ENCODE measurements at places on chromosomes 12 and 14.

DNA sequence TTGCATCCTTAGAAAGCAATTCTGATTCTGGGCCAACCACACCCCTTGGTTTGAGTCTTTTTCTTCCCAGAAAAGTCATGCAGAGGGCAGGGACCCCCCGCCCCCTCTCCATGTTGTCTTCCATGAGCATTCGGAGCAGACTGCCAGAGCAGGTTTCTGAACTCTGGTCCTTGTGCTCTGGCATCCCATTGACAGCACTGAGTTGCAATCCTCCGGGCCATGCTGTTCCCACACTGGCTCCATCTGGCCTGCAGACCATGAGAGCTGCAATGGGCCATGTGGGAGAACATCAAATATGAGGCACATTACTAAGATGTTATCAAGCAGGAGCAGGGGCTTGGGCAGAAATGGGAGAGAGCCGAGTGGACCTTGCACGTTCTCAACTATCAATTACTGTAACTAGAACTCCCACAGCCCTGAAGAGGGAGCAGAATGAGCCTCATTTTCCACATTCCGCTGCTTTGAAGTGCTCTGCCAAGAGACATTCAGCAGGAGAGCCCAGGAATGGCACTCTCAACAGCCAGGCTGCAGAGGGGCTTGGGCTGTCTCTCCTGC lies 157.4 kb downstream of the STXBP6 start:
- no peak for DNase-seq

- DNase-seq, result no peak
Observed at GRCh38 chr12:33672836-33673577, 233.4 kb upstream of the SYT10 start.

DNA sequence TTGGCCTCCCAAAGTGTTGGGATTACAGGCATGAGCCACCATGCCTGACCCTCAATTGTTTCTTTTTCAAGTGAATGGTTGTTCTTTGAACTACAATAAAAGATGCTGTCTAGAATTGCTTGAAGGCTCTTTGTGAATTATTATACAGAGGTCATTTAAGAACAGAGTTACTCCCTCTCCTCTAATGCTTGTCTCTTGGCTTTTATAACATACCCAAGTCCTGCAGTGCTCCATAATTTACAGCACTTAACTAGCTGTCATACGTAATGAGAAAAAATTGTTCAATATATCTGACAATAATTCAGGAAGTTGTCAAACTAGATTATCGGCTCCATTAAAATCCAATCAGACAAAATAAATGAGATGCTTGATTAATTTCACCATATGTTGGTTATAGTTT lies 823.0 kb upstream of the ATXN7L3B start:
- no peak for DNase-seq

- peak; percentile 96 for DNase-seq
Observed at GRCh38 chr14:67943947-67944346, 124.4 kb downstream of the RAD51B start.

DNA sequence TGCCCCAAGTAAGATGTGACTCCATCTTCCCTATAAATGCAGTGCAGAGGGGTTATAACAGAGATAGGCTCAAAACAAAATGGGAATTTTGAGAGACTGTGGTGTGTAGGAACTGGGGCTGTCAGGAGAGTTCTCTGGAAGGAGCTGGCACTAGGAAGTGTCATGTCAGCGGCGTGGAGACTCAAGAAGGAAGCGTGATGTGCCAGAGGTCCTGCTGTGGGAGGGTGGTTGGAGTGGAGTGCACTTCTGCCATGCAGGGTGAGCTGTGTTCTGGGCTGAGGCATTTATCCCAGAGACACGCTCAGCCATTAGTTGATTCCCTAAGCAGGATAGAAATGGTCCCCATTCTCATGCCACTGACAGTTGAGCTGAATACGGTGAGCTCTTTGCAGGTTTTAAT lies 19.0 kb downstream of the GLT1D1 start:
- no peak for DNase-seq

- no peak for DNase-seq
Observed at GRCh38 chr14:99852578-99852977, 59.4 kb downstream of the EML1 start.

DNA sequence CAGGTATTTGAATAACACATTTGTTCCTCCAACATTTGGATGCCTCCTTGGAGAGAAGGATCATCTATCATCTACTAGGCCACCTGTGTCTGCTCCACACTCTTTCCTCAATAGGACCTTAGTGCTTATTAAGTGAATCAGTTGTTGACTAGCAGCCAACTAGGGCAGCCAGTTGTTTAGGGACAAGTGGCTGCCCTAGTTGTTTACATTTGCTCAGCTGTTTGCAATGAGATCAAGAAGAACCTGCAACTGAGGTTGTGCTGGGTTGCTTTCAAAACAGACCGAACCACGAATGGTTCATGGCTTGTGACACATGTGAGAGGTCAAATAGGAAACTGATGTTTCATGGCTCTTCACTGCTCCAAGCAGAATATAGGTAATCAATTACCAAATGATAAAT lies 53.8 kb downstream of the TMCC3 start:
- DNase-seq, result no peak

DNA sequence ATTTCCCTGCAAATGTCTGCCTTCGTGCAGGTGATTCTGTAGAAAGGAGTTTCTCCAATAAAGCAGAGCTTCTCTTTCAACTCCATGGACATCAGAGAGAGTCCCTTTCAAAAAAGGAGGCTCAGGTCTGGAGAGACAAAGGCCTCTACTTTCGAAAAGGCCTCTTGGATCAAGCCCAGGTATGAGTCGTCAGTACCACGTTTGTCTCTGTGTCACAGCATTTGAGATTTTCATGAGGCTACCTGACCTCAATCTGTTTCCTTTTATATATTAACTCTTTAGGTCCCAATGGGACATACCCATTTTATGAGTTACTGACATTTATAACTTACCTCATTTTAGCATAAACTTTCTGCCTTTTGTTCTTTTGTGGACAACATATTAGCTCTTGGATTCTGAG lies 290.8 kb downstream of the RPAP3 start:
- DNase-seq, result peak; percentile 39

GRCh38 chr12:11786638-11787365 lies 137.3 kb downstream of the ETV6 start:
- DNase-seq, result no peak

DNA sequence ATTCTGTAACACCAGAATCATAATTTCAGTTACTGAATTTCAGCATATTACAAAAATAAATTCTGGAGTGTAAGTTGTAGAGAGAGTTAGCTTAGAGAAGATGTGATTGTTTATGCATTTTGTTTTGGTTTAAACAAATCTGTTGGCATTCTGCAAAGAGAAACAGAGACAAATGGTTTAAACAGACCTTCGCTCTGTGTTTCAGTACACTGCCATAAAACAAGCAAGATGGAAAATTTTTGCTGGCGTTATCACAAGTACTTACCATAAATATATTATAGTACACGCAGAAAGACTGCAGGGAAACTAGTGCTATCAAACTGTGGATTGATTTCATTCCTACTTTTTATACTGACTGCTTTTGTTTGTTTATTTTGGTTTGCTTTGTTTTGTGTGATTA lies 850.3 kb upstream of the FOXG1 start:
- DNase-seq, result no peak

DNA sequence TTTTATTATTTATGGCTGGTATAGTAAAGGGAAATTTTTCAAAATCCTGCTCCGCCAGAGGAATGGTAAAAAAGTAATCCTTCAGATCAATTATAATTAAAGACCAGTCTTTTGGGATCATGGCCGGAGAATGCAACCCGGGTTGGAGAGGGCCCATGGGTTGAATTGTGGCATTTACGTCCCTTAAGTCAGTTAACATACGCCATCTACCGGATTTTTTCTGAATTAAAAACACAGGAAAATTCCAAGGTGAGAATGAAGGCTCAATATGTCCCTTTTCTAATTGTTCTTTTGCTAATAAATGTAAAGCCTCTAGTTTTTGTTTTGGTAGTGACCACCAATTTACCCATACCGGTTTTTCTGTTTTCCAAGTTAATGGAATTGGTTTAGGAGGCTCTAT lies 602.8 kb downstream of the ALG10 start:
- peak; percentile 31 for DNase-seq

DNA sequence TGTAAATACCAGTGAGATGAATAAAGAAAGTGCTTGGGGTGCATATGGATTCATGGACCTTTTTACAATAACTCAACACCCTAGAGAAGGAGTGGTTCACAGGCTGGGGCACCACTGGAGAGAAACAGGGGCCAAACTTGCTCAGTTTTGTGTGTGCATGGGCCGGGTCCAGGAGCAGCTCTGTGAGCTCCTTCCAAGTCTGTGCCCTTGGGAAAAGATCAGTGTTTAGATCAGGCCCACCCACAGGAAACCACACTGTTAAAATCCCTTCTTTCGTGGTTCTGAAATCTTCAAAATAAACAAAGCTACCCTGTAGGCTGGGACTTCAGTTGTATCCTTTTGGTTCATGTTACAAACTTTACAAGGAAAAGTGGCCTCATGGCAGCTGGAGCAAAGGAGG lies 156.1 kb upstream of the TMEM260 start:
- peak; percentile 75 for DNase-seq

- peak; percentile 61 for DNase-seq
Observed at GRCh38 chr12:9331218-9331626, 123.0 kb upstream of the PZP start.

DNA sequence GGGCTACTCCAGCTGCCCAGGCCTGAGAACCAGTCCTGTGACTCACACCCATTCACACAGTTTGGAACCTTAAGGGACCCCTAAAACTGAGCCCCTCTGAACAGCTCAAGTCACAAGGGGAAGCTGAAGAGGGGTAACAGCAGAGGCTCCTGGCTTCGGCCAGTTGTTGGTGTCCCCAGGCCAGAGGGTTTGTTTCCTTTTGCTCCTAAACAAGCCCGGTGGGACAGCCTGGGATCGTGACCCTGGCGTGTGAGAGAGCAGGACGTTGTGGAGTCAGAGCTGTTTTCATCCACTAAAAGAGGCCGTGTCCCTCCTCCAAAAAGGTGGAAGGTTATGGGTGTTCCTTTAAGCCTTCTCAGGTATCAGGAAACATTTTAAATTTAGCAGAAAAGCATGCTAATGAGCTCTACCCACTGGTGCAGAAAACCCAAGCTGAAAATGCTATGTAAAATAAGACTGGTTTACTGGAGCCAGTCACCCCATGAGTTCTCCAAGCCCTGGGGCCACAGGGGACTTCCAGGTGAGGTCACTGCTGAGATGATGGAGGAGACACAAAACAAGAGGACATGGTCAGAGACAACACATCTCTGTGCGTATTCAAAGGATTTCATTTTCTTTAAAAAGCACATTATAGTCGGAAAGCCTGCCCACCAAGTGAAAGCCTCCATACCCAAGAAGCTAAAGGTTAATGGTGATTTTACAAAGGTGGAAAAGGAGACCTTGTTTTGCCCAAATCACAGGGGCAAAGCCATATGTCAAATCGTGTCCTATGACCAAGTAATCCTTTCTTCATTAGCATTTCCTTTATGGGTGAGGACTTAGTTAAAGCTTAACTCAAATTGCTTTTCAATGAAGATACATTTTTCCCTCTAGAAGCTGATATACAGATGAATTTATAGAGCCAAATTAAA lies 14.1 kb downstream of the PRKAB1 start:
- DNase-seq, result no peak
